BE2C (cell line): ENCODE measurements at places on chromosomes 16 and 17.

- DNase-seq = peak; percentile 75
These were observed 5.2 kb upstream of the MRPL38 start for GRCh38 chr17:75909812-75910274.

- DNase-seq = peak; percentile 23
These were observed 404.1 kb downstream of the WWOX start for GRCh38 chr16:78503602-78504001.

GRCh38 chr16:72203401-72203800 is 31.4 kb upstream of the PMFBP1 start:
- no peak for DNase-seq

DNA sequence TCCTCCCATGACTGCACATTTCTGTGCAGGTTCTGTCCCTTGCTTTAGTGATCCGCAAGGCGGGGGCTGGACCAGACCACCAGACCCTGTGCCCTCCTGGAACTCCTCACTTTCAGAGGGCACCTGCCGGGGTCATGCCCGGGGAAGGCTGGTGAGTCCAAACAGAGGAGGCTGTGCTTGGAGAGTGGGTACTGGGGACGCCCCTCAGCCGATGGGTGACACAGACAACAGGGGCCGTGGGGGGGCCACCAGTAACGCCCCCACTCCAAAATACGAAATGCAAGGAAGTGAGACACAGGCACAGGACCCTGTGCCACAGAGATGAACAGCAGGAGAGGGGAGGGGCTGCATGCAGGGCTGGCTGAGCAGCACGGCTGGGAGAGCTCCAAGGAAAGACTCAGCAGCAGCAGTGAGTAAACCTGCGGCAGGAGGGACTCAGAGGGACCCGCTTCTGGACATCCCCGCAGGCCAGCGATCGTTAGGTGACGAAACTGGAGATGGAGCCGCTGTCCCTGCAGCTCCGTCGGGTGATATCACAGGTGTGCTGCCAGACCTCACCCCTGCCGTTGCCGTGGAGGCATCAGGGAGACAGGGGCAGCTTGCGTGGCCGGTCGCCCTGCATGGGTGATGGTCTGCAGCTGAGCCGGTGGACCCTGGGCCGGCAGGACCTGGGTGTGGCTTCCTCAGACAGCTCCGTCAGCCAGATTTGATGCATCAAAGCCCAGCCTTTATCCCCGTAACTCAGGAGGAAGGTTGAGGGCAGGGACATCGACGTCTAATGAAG is 71.2 kb upstream of the GNG13 start:
- DNase-seq = no peak

- DNase-seq = no peak
These were observed 32.1 kb downstream of the TRIM25 start for GRCh38 chr17:56881685-56882295.

DNA sequence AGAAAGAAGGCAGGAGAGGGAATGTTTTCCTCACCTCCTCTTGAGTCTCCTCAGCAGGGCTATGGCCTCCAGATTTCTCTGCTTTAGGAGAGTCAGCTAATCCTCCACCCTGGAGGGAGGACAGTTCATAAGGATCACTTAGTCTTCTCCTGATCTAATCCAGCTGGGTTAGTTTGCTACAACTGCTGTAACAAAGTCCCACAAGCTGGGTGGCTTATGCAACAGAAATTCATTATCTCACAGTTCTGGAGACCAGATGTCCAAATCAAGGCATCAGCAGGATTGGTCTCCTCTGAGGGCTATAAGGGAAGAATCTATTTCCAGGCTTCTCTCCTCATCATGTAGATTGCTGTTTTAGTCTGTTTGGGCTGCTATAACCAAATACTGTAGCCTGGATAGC is 40.6 kb upstream of the XYLT1 start:
- DNase-seq = no peak

DNA sequence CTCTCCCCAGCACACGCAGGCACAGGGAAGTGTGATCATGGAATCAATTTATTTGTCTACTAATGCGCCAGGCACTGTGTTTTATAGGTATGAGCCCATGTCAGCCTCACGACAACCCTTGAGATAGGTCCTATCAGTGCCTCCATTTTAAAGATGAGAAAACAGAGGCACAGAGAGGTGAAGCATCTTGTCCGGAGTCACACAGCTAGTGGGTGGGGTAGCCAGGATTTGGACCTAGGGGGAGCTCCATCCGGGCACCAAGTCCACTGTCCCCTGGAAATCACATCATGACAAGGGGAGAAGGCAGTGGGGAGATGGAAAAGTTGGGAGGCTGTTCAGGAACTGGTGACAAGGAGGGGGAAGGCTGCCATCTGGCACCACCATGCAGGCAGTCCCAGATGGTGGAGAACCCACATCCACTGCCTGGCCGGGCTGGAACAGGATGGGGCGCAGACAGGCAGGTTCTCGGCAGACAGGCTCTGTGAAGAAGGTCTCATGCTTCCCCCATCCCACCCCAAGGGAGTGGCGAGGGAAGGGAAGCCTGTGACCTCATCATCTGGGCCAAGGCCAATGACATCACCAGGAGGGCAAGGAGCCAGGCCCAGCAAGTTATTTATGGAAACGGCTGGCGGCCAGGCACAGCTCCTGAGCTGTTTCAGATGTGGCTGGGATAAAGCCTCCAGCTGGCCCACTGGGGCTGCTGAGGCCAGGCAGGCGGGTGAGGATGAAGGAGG is 126.0 kb upstream of the SDK2 start:
- DNase-seq = peak; percentile 97

GRCh38 chr17:47719411-47720152 is 13.5 kb upstream of the TBX21 start:
- DNase-seq = no peak

DNA sequence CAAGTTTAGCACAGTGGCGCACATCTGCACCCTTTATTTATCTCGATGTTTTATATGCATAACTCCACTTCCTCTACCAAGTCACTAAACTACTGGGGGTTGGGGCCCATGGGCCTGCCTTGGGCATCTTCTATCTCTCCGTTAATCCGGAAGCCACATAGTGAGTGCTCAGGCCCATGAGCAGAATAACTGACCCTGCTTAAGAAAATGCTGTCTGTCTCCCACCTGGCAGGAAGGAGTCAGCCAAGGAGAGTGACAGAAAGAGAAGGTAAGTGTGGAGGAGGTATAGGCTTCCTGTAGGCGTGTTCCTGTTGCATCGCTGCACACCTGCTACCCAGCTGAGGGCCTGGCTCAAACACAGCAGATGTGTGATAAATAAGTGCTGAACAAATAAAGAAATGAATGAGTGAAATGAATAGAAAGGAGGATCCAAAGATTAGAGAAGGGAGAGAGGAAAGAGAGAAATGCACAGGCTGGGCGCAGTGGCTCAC is 320.1 kb downstream of the SLC39A11 start:
- no peak for DNase-seq

- DNase-seq = no peak
These were observed 171.3 kb upstream of the CHMP6 start for GRCh38 chr17:80820331-80820730.

DNA sequence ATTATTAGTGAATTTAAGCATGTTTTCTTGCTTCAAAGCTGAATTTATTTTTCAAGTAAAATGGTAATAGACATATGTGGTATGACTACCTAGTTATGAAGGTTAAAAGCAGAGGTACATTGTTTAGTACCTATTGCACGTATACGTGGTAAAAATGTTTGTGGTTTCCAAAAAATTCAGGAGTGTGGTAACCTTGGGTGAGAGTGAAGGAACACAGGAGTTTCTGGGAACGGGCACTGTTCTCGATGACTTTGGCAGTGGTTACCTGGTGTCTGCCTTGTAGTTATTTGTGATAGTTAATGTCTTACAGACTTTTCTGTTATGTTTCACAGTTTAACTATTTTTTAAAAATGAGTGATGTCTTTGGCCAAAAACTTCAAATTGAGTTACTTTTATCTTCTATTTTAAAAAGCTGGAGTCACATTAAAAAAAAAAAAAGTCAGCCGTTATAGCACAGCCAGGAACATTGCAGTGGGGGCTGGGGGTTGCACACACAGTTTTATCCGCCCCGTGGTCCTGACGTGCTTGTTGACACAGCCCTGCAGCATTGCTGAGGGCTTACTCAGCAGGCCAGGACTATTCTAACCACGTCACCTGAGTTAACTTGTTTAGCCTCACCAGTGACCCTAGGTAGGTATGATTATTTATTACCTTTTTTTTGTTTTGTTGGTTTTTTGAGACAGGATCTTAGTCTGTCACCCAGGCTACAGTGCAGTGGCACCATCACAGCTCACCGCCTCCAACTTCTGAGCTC is 10.9 kb downstream of the JPT2 start:
- no peak for DNase-seq

DNA sequence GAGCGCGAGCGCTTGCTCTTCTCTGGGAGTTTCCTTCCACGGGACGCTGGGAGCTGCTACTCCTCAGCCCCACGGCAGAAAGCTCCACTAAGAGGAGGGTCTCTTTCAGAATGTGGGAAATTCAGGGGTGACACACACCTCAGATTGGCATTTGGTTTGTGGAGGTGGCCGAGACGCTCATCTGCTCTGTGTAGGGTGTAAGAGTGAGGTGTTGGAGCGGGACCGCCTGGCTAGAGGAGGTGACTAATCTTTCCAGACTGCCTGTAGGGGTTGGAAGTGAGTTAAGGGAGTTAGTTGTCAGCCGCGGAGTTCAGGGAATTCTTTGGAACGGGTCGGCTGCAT is 735 bp downstream of the PSMD11 start:
- no peak for DNase-seq

DNA sequence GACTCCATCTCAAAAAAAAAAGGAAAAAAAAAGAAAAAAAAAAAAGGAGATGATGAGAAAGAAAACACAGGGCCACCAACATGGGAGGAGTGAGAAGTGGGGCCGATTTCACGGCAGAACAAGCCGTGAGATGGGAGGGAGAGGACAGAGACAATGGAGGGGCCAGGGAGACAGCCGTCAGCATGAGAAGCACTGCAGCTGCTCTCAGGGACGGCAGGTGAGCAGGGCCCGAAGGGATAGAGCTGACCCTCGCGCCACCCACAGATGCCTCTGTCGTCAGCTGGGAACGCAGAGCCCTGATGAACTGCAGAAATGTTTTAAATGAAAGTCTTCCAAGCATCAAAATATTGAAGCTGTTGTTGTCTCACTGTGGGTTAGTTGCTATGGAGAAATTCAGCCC is 20.3 kb downstream of the PITPNM3 start:
- DNase-seq = no peak

- DNase-seq = no peak
These were observed 31.2 kb upstream of the CAPN15 start for GRCh38 chr16:496097-496886.

GRCh38 chr17:78818152-78818846 is 22.3 kb downstream of the USP36 start:
- DNase-seq = no peak

GRCh38 chr17:65678546-65678945 is 117.1 kb upstream of the AXIN2 start:
- no peak for DNase-seq

DNA sequence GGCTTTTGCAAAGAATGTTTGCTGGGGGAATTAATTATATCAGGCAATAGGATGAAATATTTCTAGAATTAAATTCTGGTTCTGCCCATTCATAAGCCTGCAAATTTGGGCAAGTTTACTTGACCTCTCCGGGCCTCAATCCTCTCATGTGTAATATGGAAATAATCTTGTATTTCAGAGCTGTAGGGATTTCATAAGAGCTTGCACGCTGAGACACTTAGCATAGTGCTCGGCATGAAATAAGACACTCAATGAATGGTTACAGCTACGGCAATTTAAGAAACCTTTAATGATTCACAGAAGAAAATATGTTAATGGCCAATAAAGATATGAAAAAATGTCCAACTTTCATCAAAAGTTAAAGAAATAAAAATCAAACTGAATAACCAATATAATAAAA is 40.6 kb upstream of the PITPNM3 start:
- DNase-seq = no peak

GRCh38 chr17:42535155-42536047 is 640 bp upstream of the NAGLU start:
- no peak for DNase-seq

DNA sequence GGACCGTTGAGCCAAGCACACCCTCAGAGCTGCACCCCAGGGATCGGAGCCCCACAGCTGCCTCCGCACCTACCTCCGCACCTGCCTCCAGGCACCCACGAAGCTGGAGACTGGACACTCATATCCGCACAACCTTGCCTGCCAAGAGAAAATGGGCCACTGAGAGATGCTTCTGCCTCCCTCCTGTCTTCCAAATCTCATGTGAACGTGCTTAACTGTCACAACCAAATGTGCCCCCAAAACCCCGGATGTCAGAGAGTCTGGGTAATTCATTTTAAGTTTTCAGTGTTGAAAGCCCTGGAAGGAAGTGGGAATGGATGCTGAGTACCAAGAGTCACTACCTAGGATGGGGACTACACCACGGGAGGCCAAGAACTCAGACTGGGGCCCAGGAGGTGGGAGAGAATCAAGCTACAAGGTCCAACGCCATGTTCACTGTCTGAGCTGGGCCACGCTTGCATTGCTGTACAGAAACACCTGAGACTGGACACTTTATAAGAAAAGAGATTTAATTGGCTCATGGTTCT is 49.5 kb upstream of the MEAK7 start:
- DNase-seq = no peak

GRCh38 chr16:72255786-72256185 is 83.8 kb upstream of the PMFBP1 start:
- no peak for DNase-seq

DNA sequence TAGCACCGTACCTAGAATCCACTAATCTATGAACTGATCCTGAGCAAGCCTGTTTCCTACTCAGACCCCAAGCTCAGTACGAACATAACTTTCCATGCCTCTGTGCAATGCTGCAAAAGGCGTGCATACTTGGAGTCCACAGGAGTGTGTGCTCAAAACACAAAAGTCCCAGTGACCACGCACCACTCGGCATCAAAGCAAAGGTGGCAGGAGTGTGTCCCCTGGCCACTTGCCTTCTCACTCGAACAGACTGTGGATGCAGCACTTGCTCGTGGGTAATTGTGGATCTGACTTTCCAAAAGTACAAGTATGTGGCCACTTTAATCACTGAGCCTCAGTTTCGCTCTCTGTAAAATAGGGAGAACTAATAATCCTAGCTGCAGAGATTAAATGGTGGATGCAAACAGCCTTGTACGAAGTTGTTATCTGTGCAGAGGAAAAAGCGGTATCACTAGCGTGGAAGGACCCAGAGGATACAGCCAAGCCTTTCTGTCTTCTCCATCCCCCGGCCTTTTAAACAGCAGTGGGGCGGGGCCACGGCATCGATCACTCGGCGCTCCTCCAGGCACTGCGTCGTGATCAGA is 311 bp upstream of the KDM8 start:
- peak; percentile 90 for DNase-seq
